Stimulated activated naive CD8-positive, alpha-beta T cell treated with anti-CD3 and anti-CD28 coated beads, Interleukin-15, Interleukin-2, amounts not matched to agents 100 U/mL and 50 U/mL, for 24 hours (primary cell): ENCODE measurements at places on chromosomes 2 and 18.

DNA sequence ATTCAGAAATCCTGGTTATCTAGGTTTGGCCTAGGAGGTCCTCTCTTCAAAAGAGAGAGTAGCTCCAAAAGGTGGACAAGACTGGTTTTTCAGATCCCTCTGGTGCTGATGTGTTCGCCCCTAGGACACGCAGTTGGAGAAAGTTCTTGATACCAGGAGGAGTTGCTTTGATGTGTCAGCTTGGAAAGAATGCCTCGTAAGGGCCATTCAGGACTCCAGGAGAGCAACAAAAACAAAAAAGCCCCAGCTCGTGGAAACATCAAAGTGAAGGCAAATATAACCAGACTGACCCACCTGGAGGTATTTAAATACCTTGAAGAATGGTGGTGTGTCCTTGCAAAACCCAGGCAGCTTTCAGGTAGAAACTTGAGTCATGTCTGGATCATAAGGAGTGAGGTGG, 12.5 kb upstream of the LBH start:
- no peak for DNase-seq

- no peak for DNase-seq
Observed at GRCh38 chr2:131657895-131658768, 130.4 kb downstream of the CCDC74A start.

- DNase-seq = no peak
Observed at GRCh38 chr18:35087726-35088125, 46.5 kb downstream of the MAPRE2 start.

- DNase-seq = no peak
Observed at GRCh38 chr2:70005752-70006446, 44.5 kb upstream of the ASPRV1 start.

- no peak for DNase-seq
Observed at GRCh38 chr2:149132901-149133300, 94.4 kb downstream of the LYPD6B start.
